ENCODE measurements at places on chromosomes 5 and 9.

GRCh38 chr5:57720656-57721055 lies 238.0 kb upstream of the ACTBL2 start:
- no peak for DNase-seq

- no peak for DNase-seq
Observed at GRCh38 chr9:72204062-72204461, 54.8 kb downstream of the GDA start.

DNA sequence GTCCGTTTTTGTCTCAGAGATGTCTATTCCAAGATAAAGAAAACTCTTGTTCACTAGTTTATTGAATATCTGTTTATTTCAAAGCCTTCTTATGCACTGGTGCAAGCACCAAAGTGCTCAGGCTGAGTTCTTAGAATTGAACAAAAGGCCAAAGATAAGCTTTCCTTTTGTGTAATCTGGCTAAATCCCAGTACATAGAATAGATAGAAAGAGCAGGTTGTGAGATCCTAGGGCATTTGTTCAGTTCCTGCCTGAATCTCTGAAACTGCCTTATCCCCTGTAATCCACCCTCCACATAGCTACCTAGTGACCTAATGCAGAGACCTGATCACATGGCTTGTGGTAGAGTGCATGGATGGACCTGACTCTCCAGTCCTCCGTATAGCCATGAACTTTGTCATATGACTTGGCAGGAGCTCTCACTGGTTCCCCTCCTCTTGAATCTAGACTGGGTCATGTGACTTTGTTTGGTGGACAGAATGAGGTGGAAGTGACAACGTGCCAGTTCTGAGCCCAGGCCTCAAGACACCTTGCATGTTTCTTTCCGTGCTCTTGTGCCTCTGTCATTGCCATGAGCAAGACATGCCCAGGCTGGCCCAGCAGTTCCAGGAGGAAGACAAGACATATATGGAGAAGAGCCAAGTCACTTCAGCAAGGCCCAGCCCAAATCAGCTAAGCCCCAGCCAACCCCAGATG lies 139.3 kb upstream of the SHB start:
- no peak for DNase-seq

GRCh38 chr5:139667730-139668063 lies 19.5 kb downstream of the CXXC5 start:
- DNase-seq, result peak; percentile 45

GRCh38 chr9:118931941-118932340 lies 437.3 kb downstream of the BRINP1 start:
- no peak for DNase-seq

- DNase-seq, result no peak
Observed at GRCh38 chr9:137463931-137464290, 4.8 kb upstream of the NSMF start.

GRCh38 chr9:35517131-35517530 lies 27.2 kb downstream of the RUSC2 start:
- no peak for DNase-seq

GRCh38 chr5:101806410-101806809 lies 489.7 kb downstream of the SLCO4C1 start:
- DNase-seq, result no peak

DNA sequence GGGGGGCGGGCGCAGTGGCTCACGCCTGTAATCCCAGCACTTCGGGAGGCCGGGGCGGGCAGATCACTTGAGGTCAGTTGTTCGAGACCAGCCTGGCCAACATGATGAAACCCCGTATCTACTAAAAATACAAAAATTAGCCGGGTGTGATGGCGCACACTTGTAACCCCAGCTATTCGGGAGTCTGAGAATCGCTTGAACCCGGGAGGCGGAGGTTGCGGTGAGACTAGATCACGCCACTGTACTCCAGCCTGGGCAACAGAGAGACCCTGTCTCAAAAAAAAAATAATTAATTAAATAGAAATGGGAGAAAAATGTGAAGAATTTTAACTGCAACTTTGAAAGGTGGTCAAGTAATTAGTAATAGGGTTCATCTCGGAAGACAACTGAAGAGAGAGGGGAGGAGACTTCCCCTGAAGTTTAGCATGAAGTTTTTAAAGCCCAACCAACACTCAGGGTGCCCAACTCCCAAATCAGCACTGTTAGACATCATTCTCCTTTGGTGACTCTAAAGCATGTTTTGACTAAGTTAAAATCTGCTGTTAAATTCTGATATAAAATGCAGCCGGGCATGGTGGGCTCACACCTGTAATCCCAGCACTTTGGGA lies 1.4 kb upstream of the CSNK1A1 start:
- DNase-seq, result no peak

DNA sequence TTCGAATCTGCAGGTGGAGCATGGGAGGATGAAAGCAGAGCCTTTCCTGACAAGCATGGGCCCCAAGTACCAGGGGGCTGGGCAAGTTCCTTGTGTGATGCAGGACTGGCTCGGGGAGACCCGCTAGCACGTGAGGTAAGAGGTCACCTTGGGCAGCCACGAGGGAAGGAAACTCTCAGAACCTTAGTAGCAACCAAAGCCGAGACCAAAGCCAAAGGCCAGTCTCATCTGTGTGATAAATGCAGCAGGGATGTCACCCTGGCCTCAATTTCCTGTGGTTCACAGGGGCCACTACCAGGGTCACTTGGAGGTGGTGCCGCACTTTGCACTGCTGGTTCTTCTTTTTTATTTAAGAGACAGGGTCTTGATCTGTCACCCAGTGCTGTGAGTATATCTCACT lies 39.5 kb downstream of the PRRT1B start:
- DNase-seq, result no peak

GRCh38 chr9:113578882-113579282 lies 115.4 kb downstream of the RGS3 start:
- DNase-seq, result peak; percentile 79

DNA sequence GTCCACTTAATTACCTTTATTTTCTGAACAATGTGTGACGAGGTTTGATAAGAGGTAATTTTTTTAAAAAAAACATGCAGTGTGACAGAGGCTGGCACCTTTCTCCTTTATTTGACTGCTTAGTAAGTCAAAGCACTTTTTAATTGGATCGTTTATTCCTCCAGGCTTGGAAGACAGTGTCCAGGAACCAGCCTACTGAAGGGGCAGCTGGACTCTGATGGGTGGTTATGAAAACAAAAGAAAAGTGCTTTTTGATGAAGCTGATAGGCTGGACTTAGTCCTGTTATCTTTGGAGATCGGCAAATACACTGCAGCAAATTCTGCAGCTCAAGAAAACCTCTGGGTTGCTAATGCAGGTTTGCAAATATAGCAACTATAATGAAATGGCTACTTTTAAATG lies 141.7 kb downstream of the DCP2 start:
- DNase-seq, result no peak

GRCh38 chr5:145362266-145362665 lies 472.9 kb downstream of the PRELID2 start:
- DNase-seq, result no peak

- no peak for DNase-seq
Observed at GRCh38 chr9:14293801-14294200, 20.1 kb downstream of the NFIB start.

GRCh38 chr9:76586390-76587314 lies 127.7 kb downstream of the GCNT1 start:
- DNase-seq, result no peak
